ENCODE measurements at places on chromosomes 2 and 18.
A peak's percentile ranks its signal among the peaks of the same experiment; 100 is the strongest.

DNA sequence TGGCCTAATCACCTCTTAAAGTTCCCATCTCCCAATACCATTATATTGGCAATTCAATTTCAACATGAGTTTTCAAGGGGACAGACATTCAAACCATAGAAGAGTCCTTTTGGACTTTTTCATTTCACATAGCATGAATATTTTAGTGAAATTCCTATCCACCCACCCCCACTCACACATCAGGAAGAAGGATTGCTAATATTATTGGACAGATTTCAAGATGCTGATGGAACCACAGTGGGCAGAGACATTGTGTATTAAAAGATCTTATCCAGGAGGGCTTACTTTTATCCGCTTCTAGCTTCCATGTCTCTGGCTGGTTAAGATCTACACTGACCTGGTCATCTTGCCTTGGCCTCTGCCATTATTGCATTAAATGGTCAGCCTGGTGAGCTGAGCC, 297.4 kb upstream of the ACVR2A start:
- no peak for DNase-seq

DNA sequence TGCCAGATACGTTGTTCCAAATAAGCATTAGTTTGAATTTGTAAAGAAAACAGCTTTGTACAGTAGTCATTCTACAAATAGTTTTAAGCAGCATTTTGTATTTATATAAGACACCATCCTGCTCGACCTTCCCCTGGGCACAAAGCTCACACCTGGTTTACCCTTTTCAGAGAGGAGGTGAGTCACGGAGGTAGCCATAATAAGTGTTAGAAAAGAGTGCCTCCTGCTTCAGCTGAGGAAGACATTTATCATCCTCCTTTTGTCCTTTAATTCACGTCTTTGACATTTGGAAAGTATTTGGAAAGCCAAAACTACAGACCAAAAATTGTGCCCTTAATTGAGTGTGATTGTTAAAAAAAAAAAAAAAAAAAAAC, 6.8 kb downstream of the RAB12 start:
- no peak for DNase-seq

DNA sequence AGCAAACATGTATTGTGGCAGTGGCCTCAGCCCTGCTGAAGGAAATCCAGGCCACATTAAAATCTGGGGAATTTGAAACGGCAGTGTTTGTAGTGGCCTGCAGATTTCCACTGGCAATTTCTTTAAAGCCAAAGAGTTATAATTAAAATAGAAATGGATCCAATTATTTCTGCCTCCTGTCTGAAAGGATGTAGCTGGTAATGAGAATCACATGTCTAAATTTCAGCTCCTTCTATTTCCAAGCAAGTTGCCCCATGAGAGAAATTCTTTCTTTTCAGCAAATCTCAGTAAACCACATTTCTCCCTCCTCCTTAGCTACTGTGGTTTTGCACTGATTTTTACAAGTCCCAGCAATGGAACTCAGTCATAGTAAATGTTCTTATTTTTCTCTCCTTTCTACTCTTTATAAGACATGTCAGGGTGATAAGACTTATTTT, 55.4 kb upstream of the ZNF396 start:
- DNase-seq: no peak

DNA sequence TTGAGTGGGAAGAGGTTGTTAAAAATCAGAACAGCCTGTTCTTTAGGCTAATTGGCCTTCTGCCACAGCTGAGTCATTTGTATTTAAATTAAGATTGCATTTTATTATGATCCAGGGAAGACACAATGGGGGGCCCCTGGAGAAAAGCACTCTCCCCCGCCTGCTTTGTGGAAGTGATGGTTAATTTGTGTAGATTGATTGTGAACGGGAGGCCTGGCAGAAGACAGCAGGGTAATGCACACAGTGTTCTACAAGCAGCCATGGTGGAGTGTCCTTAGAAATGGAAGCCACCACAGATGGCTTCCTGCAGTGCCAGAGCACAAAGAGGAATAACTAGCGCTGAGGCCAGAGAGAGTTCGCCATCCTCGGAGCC, 19.6 kb downstream of the RAMP1 start:
- DNase-seq: no peak

DNA sequence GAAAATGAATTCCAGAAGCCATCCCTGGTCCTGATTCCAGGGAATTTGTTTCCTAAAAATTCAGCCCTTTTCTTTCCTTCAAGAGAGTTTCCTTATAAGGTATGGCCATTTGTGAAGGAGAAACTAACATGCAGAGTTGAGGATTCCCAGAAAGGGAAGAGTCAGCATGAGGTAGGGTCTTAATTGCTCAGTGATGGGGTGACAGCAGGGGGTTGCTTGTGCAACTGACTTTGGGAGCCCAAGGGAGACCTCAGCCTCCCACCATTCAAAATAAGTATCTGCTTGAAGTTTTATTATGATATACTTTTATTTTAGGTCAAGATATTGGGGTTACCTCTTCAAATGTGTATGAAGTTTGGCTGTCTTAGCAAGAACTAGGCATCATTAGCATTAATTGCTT, 74.9 kb upstream of the CELF4 start:
- no peak for DNase-seq

- no peak for DNase-seq
These were observed 63.5 kb downstream of the HDAC4 start for GRCh38 chr2:239337122-239337876.

- no peak for DNase-seq
These were observed 77.0 kb upstream of the LGALSL start for GRCh38 chr2:64376926-64377325.

DNA sequence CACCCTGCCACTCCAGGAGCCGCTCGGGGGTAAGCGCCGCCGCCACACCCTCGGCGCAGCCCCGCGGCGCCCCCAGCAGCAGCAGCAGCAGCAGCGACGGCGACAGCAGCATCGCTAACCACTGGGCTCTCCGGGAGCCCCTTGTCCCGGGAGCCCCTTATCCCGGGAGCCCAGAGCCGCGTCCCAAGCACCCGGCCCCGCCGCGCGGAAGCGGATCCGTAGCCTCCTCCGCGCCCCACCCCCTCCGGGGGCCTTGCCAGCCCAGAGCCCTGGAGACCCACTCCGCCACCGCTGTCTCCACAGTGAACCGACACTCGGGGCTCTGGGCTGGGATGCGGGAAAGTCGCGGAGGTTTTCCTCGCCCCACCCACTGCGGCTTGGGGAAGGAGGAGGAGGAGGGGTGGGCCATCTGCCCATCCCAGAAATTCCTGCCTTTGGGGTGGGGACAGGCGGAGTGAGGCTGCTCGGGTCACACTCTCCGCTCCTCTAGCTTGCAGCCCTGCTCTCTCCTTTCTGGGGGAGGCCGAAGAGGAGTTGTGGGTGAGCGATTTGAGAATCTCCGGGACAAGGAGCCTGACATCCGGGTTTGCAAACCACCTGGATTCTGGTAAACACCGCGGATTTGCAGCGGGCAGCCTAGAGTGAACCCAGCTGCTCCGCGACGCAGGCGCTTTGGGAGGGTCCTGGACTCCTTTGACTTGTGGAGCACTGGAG, at the start of gene PLA2R1:
Gene PLA2R1, minus strand, starts transcription at position 324 of the 714 bp plus-strand sequence. Its CDS starts 212 bp downstream, at position 112.
- DNase-seq: peak; percentile 43

- no peak for DNase-seq
These were observed 294.8 kb upstream of the NRP2 start for GRCh38 chr2:205387350-205388055.

DNA sequence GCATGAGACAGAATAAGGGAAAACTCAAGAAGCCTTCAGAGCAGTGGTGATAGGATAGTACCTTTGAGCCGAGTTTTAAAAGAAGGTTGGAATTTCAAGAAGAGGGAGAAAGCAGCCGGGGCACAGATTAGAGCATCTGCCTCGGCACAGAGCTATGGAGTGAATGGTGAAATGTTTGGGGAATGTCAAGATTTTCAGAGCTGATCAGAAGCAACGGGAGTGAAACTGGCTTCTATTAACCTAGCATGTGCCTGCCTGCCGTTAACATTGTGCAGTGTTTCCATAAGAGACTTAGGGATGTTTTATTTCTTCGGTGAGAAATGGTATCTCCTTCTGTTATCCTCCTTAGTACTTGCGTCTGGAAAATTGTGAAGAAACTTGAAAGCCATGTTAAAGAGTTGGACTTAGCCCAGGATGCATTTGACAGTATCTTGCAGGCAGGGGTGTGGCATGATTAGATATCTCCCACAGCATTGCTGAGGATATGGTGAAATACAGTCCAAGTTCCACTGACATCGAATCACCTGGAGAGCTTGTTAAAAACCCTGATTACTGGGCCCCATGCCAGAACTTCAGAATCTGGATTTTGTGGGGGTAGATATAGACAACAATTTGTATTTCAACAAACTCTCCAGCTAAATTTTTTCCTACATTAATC, 96.8 kb upstream of the PPP1CB start:
- no peak for DNase-seq

All from suppressor macrophage (primary cell).